Neural crest cell (in vitro differentiated cells): ENCODE measurements at places on chromosomes 2 and 18.

- DNase-seq, result no peak
These were observed 46.0 kb downstream of the SOCS6 start for GRCh38 chr18:70334728-70335329.

DNA sequence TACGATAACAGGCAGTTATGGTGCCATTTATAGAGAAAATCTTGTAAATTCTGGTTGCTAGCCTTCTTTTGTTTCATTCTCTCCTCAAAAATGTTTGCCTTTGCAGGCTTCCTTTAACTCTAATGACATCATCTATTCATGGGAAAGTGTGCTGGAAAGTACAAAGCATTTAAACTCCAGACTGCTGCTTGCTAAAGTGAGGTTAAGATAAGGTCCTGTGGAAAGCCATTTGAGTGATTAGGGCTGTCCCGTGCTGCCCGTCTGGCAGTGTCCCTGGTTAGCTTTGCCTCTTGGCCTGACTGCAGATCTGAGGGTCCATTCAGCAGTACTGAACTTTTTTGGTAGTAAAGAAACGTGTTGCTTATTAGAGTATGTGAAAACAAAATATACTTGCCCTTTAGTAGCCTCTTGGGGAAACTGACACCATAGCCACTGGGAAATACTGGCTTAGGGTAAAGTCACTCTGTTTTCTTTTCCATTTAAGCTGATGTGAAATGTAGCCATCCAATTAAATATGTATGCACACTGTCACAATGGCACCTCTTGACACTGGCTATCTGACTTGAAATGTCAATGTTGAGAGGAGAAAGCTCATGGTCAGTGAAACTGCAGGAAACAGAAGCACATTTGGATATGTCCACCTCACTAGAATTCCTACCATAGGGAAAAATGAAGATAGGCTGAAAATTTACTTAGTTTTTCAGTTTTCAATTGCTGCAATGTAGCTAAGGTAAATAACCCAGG, 321.5 kb downstream of the SLC8A1 start:
- no peak for DNase-seq

- no peak for DNase-seq
These were observed 22.9 kb downstream of the EPAS1 start for GRCh38 chr2:46320141-46320567.

DNA sequence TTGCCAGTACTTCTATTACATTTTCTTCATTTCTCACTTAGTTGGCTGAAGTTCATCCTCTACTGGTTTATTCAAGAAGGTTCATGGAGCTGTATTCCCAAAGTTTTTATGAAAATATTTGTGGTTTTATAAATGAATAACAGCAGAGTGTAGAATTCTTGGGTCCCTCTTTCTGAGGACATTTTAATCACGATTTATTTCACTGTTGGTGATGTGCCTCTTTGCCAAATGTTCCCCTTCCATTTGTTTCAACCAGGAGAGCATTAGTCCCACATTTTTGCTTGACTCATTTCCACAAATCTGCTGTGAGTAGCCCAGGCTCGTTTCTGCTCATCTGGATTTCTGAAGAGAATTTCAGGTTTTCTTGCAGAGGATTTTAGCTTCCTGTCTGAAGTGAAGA, 20.8 kb downstream of the COPS7B start:
- DNase-seq, result no peak

DNA sequence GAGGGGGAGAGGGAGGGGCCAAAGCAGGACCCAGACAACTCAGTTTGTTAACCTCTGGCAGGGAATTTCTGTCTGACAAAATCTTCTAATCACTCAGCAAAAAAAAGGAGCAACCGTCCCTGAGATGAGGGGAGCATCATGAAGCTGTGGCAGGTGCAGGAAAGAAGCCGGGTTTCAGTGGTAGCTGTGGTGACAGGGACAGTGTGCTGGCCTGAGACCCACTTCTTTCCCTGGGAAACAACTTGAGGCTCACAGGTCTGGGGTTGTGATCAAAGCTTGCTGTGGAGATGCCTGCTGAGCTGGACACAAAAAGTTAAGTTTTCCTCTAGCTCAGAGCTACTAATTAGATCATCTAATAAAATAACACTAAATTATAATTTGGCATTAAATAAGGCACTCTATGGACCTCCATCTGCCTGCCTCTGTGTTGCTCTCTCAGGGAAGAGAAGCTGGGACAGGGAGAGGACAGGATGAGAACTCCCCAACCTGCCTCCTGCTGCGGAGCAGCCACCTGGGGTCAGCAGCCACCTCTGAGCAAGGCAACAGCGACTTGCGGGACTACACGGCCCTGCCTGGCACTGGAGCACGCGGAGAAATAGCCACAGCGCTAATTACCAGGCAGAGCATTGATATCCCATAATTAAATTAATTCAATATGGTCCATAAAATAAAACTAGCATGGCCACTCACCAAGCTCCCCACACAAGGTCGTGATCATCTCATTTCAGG, 104.6 kb upstream of the TEX51 start:
- DNase-seq, result no peak

DNA sequence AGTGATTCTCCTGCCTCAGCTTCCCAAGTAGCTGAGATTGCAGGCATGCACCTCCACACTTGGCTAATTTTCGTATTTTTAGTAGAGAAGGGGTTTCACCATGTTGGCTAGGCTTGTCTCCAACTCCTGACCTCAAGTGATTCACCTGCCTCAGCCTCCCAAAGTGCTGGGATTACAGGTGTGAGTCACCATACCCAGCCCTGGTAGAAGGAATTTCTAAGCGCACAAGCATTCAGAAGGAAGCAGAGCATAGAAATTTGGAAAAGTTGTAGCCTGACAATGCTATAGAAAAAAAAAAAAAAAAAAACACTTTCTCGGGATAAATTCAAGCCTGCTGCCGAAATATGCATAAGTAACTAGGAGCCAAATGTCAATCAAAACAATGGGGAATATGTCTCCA, 249.4 kb downstream of the GRB14 start:
- DNase-seq, result no peak

GRCh38 chr18:79436556-79437275, 41.0 kb downstream of the NFATC1 start:
- DNase-seq, result no peak

GRCh38 chr2:33804155-33804554, 205.1 kb upstream of the FAM98A start:
- DNase-seq, result no peak

GRCh38 chr2:11669454-11670291, at the start of gene NTSR2:
Gene NTSR2 (minus strand): TSS chr2:11670195. CDS start chr2:11670129, 66 bp downstream.
- peak; percentile 59 for DNase-seq

DNA sequence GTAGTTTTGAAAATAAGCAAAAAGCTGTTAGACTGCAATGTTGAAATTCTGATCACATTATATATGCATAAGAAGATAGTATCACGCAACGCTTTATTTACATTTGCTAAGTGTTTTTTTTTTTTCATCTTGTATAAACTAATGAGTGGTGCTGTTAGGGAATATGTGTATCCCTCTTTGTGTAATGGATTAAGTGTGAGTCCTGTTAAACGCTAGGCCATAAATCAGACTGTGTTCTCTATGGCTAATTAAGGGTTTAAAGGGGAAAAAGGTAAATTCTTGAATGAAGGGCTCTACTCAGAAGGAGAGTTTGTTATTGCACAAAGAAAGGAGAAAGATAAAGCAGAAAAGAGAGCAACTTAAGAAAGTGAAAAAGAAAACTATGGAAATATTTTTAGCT, 4.8 kb upstream of the ASXL3 start:
- DNase-seq, result no peak

DNA sequence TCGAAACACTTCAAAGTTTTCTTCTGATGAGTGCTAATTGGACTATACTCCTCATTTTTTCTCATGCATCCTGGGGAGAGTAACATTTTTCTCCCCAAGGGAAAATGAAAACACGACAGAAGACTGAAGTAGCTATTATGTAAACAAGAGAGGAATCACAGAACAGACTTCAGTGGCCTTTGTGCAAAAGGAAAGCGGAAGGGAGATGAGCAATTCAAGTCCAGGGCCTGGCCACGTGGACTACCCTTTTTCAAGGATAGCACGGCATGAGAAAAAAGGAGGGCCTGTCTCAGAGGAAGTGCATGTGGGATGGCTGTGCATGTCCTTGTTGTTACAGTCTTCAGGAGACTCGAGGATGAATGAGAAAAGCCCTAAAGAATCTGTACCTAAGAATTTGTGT, 43.8 kb upstream of the KCNE4 start:
- no peak for DNase-seq

GRCh38 chr18:26483633-26484032, 64.7 kb downstream of the KCTD1 start:
- no peak for DNase-seq

- no peak for DNase-seq
These were observed 866.0 kb upstream of the ACVR2A start for GRCh38 chr2:146978577-146979555.

DNA sequence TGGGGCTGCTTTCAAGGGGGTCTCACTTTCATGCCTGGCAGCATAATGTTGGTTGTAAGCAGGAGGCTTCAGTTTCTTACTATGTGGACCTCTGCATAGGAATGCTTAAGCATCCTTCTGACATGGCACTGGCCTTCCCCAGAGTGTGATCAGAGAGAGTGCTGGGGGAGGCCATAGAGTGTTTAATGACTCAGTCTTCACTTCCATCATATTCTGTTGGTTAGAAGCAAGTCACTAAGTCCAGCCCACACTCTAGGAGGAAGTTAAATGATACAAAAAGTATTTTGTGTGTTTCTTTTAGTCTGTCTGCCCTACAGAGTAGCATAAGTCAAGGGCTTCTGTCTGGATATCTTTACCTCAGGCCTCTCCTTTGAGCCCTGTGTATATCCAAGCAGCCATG, 64.9 kb downstream of the GALNT1 start:
- no peak for DNase-seq

DNA sequence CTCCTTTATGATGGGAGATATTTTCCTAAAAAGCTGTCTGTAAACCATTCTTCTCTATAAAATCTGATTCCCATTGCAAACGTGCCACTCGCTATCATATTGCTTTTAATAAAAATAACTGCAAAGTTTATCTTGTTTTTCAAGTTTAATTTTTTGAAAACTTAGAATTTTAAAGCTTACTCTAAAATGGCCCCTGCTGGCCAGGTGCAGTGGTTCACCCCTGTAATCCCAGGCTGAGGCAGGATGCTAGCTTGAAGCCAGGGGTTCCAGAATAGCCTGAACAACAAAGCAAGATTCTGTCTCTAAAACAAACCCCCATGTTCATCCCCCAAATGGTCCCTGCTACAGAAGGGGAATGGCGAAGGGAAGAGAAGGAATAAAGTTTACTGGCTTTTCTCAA, 25.6 kb downstream of the CNRIP1 start:
- no peak for DNase-seq

GRCh38 chr2:8121022-8121825, 560.6 kb upstream of the ID2 start:
- DNase-seq, result no peak

DNA sequence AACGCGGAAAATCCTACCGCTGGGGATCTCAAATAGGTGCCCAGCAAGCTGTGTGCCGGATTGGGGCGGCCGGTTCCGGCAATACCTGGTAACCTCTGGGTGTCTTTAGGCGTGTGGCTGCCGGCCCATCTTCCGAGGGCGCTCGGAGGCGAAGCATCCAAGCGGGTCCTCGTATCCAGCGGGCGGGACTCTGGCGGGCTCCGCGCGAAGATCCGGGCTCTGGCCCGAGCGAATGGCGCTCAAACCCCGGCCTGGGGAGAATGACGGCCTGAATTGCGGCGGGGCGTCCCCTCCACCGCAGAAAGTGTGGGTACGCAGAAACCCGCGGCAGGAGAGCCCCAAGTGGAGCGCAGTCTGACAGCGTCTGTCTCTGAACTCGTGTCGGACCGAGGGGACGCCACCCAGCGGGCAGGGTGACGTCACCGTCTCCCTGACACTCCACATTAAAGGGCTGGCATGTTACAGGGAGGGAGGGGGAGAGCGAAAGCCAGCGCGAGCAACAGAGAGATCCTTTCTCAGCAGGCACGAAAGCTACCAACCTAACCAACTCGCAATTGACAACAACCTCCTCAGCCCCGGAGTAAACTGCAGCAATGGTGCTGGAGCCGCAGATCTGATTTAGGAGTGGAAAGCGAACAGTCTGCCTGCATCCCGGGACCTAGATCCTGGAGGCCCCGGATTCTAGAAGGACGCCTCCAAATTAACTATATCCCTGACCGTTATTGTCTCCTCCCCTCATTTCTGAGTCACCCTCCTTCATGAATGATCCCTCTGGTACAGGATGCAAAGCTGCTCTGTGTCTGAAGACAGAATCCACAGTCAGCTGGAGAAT, at the start of gene SKOR2:
TSS of gene SKOR2 (minus strand) at position 372 of the 832 bp plus-strand sequence. CDS start 2,477 bp downstream, outside the sequence.
- no peak for DNase-seq

DNA sequence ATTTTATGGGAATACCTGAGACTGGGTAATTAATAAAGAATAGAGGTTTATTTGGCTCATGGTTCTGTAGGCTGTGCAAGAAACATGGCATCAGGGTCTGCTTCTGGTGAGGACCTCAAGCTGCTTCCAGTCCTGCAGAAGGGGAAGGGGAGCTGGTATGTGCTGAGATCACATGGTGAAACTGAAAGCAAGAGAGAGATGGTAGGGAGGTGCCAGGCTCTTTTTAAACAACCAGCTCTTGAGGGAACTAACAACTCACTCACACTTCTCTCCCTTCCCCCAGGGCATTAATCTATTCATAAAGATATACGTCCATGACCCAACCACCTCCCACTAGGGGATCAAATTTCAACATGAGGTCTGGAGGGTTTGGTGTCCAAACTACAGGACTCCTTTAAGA, 40.1 kb downstream of the AGPS start:
- DNase-seq, result no peak

GRCh38 chr18:48679236-48679635, 140.4 kb downstream of the CTIF start:
- no peak for DNase-seq

DNA sequence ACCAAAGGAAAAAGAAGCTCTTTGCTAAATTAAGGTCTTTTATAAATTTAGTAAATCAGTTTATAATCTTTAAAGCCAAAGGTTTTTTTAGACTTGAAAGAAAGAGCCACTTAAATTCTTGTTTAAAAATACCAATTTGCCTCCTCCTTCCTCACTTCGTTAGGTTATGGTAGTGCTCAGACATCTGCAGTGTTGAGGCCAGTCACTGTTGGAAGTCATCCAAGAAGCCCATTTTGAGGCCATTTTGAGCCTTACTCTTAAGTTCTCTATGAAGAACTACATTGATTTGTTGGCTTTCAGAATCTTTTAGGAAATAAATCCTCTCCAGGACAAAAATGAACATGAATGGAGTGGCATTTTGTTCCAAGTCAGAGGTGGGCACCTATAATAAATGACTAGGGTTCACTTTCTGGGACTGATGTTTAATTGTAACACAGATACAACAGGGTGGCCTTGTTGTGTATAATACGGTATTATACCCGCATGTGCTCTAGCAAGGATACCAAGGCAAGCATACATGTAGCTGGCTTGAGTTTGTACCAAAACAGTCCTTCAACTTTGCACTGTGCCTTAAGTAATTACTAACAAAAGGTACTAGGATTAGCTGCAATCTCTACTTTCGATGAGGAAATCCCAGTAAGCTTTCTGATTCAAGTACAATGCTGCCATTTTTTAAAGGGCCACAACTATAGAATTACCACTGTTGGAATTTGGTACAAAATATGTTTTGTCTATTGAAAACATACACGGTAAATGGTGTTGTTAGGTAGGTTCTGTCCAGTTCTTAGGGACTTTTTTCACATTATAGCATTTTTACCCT, 22.8 kb downstream of the SLC66A3 start:
- DNase-seq, result no peak
